ENCODE measurements at places on chromosomes 6 and 20. TPM values are rescaled to one million over a fixed set of nuclear protein-coding genes. Genes with fewer than 3 reads are reported as not detected.

The PPIL6 gene
- 4.5 TPM for total RNA-seq

The CENPW gene
- 0.65 TPM for total RNA-seq

The FOXS1 gene
- total RNA-seq = 0.89 TPM

The PNLDC1 gene
- 0.32 TPM for total RNA-seq

The RAB44 gene
- 0.08 TPM for total RNA-seq

The MAFB gene
- total RNA-seq = 17.7 TPM

The XKR7 gene
- total RNA-seq = not detected

The B3GALT4 gene
- 8.5 TPM for total RNA-seq

The TPX2 gene
- 1.2 TPM for total RNA-seq

The POM121L2 gene
- not detected for total RNA-seq

The MYBL2 gene
- 1.4 TPM for total RNA-seq

The MATN4 gene
- not detected for total RNA-seq

The TFAP2D gene
- total RNA-seq = not detected

The SIM1 gene
- total RNA-seq = not detected

The MRPL18 gene
- total RNA-seq = 69.8 TPM

The TNF gene
- 0.51 TPM for total RNA-seq

The EYA4 gene
- total RNA-seq = 19.5 TPM

The PAX1 gene
- not detected for total RNA-seq

The CLPSL2 gene
- total RNA-seq = not detected

The FOXP4 gene
- 13.9 TPM for total RNA-seq

The EPM2A gene
- 47.3 TPM for total RNA-seq

The SSTR4 gene
- not detected for total RNA-seq

The B3GAT2 gene
- total RNA-seq = not detected

All from Right ventricle myocardium inferior (tissue), 1 donor.